ENCODE measurements at places on chromosomes 1 and 21. TPM values are rescaled to one million over a fixed set of nuclear protein-coding genes. Genes with fewer than 3 reads are reported as not detected.

GRCh38 chr1:161096530-161096929 is 1.6 kb upstream of the KLHDC9 start:
- no peak for DNase-seq
- H3K27me3 ChIP-seq, result no peaks in the 10 kb centered on the region
- no peak overlapping the region for H3K4me3 ChIP-seq
- H3K27ac ChIP-seq, result no peak overlapping the region
- peaks cover 52% of the 10 kb centered on the region for H3K4me1 ChIP-seq

DNA sequence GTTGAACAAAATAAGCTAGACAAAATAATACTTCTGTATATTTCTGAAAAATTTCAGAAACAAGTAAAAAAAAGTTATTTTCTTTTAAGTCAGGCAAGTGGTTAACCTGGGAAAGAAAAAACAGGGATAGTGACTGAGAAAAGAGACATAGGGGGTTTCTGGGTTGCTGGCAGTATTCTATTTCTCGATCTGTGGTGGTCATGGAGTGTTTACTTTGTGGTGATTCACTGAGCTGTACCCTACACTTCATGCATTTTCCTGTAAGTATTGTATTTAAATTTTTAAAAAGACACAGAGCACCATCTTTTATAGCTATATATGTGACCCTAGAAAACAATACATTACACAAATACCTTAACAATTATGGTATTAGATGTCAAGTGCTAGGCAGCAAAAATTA is 58.2 kb downstream of the ZNF644 start:
- peaks cover 11% of the 10 kb centered on the region for H3K4me1 ChIP-seq
- H3K27ac ChIP-seq, result no peak overlapping the region

DNA sequence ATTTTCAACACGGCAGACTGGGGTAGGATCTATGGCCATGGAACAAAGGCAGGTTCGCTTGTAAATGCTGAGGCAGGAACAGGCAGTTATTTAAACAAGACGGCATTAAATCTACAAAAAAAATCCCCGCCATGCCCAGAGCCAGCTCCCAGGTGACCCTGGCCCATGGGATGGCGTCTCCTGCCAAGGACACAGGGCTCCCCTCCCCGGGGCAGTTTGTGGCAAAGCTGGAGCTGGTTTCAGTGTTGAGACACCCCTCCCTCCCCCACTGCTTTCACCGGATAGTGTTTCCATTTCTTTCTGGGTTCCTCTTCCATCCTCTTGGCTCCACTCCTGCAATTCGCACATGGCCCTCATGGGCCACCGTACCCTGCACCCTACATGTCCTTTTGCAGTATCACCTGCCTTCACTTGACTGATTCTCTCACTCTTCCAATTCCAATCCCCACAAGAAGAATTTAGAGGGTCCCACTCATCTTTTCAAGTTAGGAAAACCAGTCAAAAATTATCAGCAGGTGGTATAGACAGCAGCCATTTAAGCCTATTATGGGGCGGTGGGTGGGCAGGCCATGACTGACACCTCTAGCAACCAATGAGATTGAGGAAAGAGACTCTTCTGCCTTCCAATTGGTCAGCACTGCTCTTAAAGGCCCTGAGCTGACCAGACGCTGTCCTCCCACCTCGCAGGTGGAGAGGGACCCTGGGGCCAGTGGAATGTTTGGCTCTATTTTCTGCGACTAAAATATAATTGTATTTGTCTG is 52.0 kb downstream of the OLIG1 start:
- H3K36me3 ChIP-seq, result no peaks in the 10 kb centered on the region
- no peak overlapping the region for H3K27ac ChIP-seq
- H3K4me1 ChIP-seq, result peaks cover under 1% of the 10 kb centered on the region
- DNase-seq, result no peak
- H3K27me3 ChIP-seq, result peaks cover 16% of the 10 kb centered on the region

DNA sequence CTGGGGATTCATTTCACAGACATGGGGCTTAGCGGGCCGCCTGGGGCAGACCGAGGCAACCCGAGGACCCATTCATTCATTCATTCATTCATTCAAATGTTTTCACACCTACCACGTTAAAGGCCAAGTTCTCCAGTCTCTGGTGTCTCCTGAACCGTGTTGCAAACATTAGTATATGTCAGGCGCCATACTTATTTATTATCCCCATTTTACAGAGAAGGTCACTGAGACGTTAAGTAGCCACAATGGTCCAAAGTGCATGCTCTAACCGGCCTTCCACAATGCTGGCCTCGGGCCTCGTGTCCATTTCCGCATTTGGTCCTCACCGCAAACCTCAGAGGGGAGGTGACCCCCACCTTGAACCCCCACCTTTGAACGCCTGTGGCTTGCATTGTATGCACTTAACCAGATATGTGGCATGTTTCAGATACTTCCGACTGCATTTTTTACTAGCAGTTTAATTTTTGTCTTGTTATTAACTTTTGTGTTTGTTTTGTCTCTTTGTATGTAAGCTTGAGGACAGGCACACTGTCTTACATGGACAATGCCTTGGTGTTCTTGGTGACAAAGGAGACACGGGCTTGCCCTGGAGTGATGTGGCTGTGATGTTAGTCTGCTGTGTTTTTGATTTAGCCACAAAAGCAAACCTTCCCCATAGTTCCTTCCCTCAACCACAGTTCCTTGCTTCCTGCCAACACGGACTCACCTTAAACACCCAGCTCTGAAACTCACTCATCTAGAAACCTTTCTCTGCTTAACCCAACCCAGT is 1.2 kb upstream of the IFFO2 start:
- peaks cover 38% of the 10 kb centered on the region for H3K4me1 ChIP-seq
- H3K4me3 ChIP-seq, result peak overlapping the region; percentile 81
- peak overlapping the region; percentile 83 for H3K27ac ChIP-seq
- no peak for DNase-seq

- DNase-seq, result no peak
- peak overlapping the region; percentile 82 for H3K4me3 ChIP-seq
- no peaks in the 10 kb centered on the region for H3K27me3 ChIP-seq
- H3K36me3 ChIP-seq, result peaks cover 28% of the 10 kb centered on the region
- no peak overlapping the region for H3K27ac ChIP-seq
- peaks cover 22% of the 10 kb centered on the region for H3K4me1 ChIP-seq
Observed at GRCh38 chr1:203028067-203028783, 1.9 kb downstream of the PPFIA4 start.

DNA sequence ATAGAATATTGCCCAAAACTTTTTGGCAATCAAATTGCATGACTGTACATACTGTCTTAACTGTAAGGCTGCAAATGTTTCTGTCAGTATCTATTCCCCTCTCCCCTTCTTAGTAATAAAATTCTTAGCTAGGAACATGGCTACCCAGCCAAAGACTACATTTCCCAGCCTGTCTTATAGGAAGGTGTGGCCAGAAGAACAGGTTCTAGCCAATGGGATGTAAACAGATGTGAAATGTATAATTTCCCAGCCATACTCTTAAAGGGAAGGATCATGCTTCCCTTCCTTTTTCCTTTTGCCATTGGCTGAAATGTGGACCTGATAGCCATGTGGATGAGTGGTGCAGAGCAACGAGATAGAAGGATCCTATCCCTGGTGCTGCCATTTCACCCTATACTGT is 7.0 kb upstream of the HIVEP3 start:
- no peak overlapping the region for H3K27ac ChIP-seq
- no peak for DNase-seq
- H3K4me3 ChIP-seq, result no peak overlapping the region

GRCh38 chr1:79079770-79080169 is 73.2 kb upstream of the ADGRL4 start:
- DNase-seq, result no peak
- no peak overlapping the region for H3K4me3 ChIP-seq
- no peaks in the 10 kb centered on the region for H3K27me3 ChIP-seq
- no peaks in the 10 kb centered on the region for H3K4me1 ChIP-seq

DNA sequence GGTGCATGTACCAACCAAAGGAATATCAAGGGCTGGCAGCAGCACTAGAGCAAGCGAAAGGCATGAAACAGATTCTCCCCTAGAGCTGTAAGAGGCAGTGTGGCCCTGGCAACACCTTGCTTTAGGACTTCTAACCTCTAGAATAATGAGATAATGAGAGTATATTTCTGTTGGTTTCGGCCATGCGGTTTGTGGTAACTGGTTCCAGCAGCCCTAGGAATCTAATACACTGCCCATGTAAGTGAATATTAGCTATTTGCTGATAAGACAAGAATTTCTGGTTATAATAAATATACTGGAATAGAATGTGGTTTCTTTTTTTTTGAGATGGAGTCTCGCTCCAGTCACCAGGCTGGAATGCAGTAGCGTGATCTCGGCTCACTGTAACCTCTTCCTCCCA is 199.4 kb downstream of the GABPA start:
- H3K4me3 ChIP-seq, result no peak overlapping the region
- H3K27me3 ChIP-seq, result no peaks in the 10 kb centered on the region
- no peak overlapping the region for H3K27ac ChIP-seq
- peaks cover 2% of the 10 kb centered on the region for H3K36me3 ChIP-seq
- no peak for DNase-seq

- no peak overlapping the region for H3K27ac ChIP-seq
- H3K4me3 ChIP-seq, result no peak overlapping the region
Observed at GRCh38 chr1:1437033-1437903, 1.8 kb downstream of the VWA1 start.

- H3K27ac ChIP-seq, result no peak overlapping the region
- no peak overlapping the region for H3K4me3 ChIP-seq
- no peak for DNase-seq
- H3K36me3 ChIP-seq, result no peaks in the 10 kb centered on the region
Observed at GRCh38 chr1:95388031-95388430, 154.0 kb downstream of the RWDD3 start.

GRCh38 chr1:16117936-16118335 is 37.9 kb downstream of the EPHA2 start:
- no peaks in the 10 kb centered on the region for H3K36me3 ChIP-seq
- DNase-seq, result no peak
- peaks cover 4% of the 10 kb centered on the region for H3K4me1 ChIP-seq
- H3K4me3 ChIP-seq, result no peak overlapping the region

DNA sequence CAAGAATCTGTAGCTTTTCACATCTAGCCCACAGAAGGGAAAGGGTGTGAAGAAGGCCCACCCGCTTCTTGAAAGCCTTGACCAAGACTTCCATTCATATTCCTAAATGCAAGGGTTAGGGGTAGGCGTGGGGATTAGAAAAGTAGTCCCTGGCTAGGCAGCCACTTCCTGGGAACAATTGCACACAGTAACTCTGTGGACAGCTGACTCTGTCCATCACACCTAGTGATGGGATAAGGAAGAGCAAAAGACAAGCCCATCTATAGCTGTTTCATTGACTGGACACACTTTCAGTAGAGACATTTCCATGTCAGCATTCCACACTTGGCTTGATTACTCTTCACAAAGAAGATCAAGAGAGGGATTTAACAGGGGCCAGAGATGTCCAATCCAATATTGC is 294.2 kb downstream of the PBX1 start:
- H3K4me3 ChIP-seq, result no peak overlapping the region
- H3K27ac ChIP-seq, result no peak overlapping the region
- no peaks in the 10 kb centered on the region for H3K36me3 ChIP-seq
- no peaks in the 10 kb centered on the region for H3K4me1 ChIP-seq
- H3K27me3 ChIP-seq, result no peaks in the 10 kb centered on the region

DNA sequence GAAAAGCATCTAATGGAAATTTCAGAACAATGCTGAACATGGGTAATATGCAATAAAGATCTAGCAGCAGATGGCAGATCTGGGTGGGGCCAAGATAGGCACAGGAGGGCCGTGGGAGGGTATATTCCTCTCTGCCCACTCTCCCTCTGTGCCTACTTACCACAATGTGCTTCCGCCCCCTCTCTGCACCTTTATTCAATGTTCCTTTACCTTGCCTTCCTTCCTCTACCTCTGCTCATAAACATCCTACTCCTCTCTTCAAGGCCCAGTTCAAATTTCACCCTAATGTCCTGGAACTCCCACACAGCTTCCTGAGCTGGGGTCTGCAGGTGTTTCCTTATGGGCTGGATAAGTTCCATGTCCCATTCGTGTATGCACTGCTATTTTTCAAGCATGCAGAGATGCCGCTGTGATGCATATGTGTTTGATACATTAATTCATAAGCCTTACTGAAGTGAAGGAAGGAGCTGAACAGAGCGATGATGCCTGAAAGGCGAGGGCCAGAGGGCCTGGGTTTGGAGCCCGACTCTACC is 65.6 kb upstream of the EDEM3 start:
- H3K27me3 ChIP-seq, result no peaks in the 10 kb centered on the region
- H3K27ac ChIP-seq, result no peak overlapping the region
- DNase-seq, result no peak
- H3K4me1 ChIP-seq, result peaks cover 6% of the 10 kb centered on the region
- no peak overlapping the region for H3K4me3 ChIP-seq

- H3K27me3 ChIP-seq, result no peaks in the 10 kb centered on the region
- no peak overlapping the region for H3K4me3 ChIP-seq
- no peak overlapping the region for H3K27ac ChIP-seq
- DNase-seq, result no peak
- no peaks in the 10 kb centered on the region for H3K36me3 ChIP-seq
- H3K4me1 ChIP-seq, result peaks cover 13% of the 10 kb centered on the region
Observed at GRCh38 chr1:116948642-116949041, 38.9 kb downstream of the PTGFRN start.

GRCh38 chr21:35075546-35075945 is 26.4 kb upstream of the RUNX1 start:
- peaks cover 39% of the 10 kb centered on the region for H3K4me1 ChIP-seq
- no peak for DNase-seq
- no peak overlapping the region for H3K27ac ChIP-seq
- no peaks in the 10 kb centered on the region for H3K27me3 ChIP-seq

Gene SPRR1A
- not detected for total RNA-seq

Gene TINAGL1
- total RNA-seq, result not detected

Gene HES3
- total RNA-seq, result not detected

Gene APP
- total RNA-seq, result 85.7 TPM

Gene PRDM2
- 45.0 TPM for total RNA-seq

Gene EVI5
- total RNA-seq, result 60.8 TPM

Gene CACYBP
- total RNA-seq, result 311 TPM

Gene TSSK3
- total RNA-seq, result 1.1 TPM

Gene C1orf198
- 8.9 TPM for total RNA-seq

Gene KRTAP13-2
- total RNA-seq, result not detected

Gene MAP7D1
- total RNA-seq, result 172 TPM
